ENCODE measurements at places on chromosomes 4 and X.

DNA sequence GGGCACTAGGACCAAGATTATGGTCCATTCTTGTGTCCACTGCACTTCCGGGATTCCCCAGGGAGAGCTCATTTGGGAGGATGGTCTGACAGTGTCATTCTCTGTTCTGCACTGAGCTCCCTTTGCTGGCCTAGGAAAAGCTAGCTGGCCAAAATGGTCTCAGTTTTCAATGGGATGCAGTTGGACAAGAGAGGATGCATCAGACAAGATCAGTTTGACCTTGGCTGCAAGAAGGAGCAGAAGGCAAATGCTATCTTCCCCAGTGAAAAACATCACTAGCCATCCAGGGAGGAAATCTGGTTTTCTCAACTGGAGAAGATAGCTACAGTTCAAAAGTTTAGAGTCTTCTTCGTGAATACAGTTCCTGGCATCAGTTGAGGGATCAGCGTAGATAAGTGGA, 221.1 kb downstream of the PTTG2 start:
- DNase-seq: no peak

DNA sequence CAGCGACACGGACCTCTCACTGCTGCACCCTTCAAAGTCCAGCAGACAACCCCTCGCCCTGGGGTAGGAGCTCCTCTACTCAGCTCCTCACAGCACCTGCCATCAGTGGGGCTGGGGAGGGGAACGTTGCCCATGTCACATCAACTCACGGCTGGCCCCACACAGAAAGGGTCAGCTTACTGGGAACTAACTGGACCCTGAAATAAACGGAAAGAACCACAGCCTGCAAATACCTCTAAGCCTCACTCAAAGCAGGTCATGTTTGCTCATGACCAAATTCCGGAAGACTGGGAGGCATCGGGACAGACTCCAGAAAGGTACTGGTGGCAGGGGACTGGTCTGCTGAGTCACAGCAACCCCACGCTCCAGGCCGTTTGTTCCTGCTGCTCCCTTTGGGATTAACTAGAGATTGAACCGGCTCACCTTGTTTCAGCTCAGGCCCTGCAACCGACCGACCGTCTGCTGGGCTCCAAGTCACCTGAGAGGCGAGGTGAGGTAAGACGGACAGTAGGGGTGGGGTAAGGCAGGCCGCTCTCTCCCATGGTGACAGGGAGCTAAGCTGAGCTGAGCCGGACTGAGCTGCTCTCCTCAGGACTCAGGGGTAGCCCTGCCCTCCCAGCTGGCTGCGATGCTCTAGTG, 5.6 kb downstream of the G6PD start:
- no peak for DNase-seq

DNA sequence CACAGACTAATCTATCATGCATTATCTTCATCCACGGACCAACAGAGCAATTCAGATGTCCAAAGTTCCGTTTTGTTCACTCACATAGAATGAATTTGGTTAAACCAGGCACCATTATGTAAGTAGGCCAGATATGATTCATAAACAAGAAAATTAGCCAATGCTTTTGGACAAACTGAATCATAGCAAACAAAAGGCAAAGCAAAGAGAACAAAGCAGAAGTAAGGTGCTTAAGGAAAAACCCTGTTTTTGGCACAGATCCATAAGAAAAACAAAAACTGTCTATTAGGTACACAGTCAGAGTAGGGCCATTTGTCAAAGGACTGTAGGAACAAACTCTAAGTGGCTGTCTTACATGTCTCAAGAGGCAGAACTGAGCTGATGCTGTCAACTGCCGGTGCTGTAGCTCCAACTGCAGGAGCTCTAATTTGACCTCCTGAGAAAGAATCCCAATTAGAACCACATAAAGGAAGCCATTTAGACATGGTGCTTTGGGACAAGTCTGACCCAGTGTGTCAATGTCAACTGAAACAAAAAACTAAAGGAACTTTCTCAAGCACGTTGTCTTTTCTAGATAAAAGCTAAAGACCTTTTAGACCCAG, 146.7 kb downstream of the COL25A1 start:
- no peak for DNase-seq

- no peak for DNase-seq
Observed at GRCh38 chr4:184528051-184528450, 53.7 kb upstream of the IRF2 start.

GRCh38 chr4:168646001-168646768, 149.3 kb downstream of the PALLD start:
- DNase-seq: no peak

GRCh38 chrX:11460347-11460746, 167.1 kb downstream of the AMELX start:
- no peak for DNase-seq

DNA sequence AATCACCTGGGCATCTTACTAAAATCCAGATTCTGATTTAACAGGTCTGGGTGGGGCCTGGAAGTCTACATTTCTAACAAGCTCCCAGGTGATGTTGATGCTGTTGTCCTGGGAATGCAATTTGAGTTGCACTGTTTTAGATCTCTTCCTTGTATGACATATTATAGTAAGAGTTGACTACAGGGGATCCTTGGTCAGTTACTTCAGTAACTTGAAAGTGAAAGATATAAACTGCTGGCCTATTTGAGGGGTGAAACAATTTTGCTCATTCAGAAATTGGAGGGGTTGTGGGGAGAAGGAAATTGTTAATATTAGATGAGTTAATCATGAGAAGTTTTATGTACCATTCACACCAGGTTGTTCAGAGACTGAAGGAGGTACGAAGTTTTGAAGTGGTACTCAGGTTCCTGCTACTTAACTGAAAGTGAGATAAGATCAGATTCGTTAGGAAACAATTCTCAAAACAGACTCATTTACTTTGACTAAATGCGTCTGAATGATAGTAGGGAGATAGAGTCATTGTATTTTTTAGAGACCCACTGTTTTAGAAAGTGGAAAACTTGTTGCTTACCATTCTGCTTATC, 12.5 kb downstream of the SH2D1A start:
- DNase-seq: no peak

DNA sequence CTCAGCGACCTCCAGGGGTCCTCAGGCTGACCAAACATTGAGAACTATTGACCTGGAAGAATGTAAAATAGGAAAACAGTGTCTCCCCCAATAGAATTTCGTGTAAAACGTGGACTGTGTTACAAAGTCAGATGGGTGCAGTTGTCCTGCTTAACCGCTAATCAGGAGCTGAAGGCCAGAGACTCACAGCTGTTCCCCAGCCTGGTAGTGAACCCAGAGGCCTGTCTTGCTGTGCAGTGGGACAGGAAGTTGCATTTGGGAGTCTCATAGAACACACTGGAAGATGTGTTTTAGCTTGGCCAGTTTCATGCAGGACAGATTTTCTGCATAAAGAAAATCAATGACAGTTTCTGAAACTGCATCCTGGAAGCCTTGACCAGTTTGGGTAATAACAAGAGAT, 151.5 kb downstream of the PTTG2 start:
- DNase-seq: no peak
